Common myeloid progenitor, CD34-positive (primary cell): ENCODE measurements at places on chromosomes 6 and 20.

DNA sequence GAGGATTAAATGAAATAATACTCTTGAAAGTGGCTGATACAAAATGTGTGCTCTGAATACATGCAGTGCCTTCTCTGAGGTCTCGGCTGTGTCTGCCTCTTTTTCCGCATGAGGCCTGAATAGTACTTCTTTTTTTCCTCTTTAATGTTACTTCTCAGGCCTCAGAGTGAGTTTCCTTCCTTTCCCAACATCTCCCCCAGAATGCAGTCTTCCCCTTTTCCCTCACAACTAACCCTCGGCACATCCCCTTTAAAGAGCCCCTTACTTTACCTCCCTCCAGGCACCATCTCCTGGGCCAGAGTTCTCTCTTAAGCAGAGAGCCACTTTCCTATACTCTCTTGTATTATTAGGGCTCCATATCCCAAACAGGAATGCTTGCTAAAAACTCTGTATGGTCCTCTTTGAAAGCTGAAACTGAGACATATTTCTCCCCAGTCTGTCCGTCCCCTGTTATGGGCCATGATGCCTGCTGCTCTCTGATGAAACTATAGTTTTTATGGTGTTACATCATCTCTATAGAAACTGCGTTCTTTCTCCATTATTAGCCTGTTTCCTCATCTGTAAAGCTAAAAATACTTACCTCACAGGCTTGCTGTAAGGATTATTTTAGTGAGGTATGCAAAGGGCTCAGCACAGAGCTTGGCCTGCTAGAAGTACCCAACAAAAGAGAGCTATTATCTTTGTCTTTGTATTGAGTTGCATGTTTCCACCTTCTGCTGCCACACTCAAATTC, 2.3 kb downstream of the PLAGL2 start:
- DNase-seq: peak; percentile 8

GRCh38 chr20:14030991-14031390, 35.7 kb downstream of the MACROD2 start:
- no peak for DNase-seq

GRCh38 chr6:44537306-44538049, 150.0 kb downstream of the CDC5L start:
- DNase-seq: no peak

DNA sequence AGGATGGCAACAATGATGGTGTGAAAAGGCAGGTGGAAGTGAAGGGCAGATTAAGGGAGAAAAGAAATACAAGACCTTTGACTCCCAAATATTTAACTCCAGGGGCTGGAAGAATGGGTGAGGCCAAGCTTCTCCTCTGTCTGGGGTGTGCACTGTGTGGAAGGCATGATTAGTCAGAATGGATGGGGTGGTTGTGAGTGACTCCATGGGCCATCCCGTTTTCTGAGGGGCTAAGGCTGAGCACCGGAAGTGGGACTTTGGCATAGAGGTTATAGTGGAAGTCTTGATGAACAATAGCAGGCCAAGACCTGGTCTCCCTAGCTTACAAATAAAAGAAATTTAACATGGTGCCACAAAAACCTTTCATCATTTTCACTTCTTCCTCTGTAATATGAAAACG, 12.1 kb downstream of the E2F3 start:
- no peak for DNase-seq

GRCh38 chr6:49264496-49264895, 198.6 kb downstream of the MMUT start:
- DNase-seq: no peak

DNA sequence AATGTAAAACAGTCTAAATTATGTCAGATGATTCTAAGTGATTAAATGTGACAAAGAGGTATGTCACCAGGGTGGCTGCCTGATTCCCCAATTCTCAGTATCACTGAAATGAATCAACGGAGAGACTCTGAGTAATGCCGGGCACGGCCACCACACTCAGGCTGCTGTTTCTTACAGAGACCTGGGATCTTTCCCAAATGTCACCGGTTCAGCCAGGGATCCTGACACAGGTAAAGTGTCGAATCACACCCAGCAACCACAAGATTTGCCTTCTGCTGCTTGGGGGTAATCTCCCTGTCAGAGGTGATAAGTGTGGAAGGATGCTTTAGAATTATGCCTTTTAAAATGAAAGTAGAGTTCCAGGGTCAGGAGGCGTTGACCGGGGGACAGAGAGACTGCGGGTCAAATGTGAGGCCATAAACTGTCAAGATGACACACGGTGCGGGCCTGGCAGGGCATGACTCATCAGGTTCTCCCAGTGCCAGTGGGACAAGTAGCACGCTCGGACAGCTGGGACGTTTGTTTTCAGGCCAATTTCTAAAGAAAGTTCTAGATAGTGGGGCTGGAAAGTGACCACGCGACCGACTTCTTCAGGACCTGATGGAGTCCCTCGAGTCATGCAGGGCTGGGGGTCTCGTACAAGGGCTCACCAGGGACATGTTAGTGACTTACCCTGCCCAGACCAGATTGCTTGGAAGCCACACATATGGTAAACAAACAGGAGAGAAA, 48.9 kb downstream of the PRDM1 start:
- DNase-seq: no peak

GRCh38 chr20:9334866-9335265, 179.5 kb upstream of the LAMP5 start:
- no peak for DNase-seq

DNA sequence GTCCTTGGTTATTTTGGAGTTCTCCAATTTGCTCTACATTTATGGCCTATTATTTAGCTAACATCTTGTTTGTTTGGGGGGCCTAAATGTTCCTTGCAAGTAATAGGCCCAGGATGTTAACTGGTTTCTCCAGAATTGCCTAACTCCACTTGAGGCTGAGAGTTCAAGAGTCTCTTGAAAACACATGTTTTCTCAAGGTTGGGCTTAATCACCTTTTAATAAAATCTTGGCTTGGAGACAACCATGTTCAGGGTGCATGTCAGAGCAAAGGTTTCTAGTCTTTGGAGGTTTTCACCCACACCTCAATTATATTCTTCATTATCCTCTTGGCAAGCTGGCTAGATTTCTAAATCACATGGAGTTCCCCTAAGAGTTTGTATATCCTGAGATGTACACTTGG, 54.2 kb downstream of the KLHL31 start:
- DNase-seq: no peak
